RWPE1 (cell line): ENCODE measurements at places on chromosomes 7 and 10.

DNA sequence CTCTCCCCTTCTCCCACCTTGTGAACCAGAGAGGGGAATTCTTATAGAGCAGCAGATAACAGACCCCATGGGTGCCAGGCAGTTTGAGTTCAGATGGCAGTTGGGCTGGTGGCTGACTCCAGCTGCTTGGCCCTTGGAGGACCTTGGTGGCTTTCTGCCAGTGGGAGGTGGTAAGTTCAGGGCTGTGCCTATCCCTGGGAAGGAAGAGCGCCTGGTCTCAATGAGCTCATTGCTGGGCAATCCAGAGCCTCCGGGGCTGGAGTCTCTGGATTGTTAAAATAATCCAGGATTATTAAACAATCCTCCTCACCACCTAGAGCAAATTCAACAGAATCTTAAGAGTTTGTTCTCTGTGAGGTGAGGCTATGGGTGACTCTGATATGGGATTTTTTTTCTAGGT is 105.2 kb downstream of the FANK1 start:
- no peak for DNase-seq

GRCh38 chr7:48009954-48010353 is 19.0 kb downstream of the SUN3 start:
- no peak for DNase-seq

GRCh38 chr10:80500572-80501380 is 36.9 kb upstream of the SH2D4B start:
- no peak for DNase-seq

GRCh38 chr7:142896151-142896550 is 10.6 kb upstream of the TRPV6 start:
- DNase-seq: no peak

GRCh38 chr10:49377256-49377655 is 18.6 kb downstream of the DRGX start:
- DNase-seq: no peak

GRCh38 chr7:143013473-143013872 is 13.5 kb downstream of the OR9A2 start:
- DNase-seq: no peak

DNA sequence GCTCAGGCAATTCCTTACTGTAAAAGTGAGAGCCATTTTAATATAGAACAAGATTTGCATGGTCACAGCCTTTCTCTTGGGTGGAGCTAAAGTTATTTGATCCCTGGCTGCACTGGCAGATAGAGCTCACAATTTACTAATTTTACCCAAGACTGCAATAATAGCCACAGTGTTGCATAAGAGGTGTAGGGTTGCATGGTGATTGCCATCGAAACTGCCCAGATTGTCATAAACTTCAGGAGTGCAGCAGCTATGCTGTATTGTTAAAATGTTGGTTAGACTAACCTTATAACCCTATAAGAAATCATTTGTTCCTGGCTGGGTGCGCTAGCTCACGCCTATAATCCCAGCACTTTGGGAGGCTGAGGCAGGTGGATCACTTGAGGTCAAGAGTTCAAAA is 50.0 kb downstream of the VCL start:
- no peak for DNase-seq
